ENCODE measurements at places on chromosomes 7 and 10.

- no peak for DNase-seq
These were observed 98.0 kb upstream of the MBL2 start for GRCh38 chr10:52870562-52870961.

DNA sequence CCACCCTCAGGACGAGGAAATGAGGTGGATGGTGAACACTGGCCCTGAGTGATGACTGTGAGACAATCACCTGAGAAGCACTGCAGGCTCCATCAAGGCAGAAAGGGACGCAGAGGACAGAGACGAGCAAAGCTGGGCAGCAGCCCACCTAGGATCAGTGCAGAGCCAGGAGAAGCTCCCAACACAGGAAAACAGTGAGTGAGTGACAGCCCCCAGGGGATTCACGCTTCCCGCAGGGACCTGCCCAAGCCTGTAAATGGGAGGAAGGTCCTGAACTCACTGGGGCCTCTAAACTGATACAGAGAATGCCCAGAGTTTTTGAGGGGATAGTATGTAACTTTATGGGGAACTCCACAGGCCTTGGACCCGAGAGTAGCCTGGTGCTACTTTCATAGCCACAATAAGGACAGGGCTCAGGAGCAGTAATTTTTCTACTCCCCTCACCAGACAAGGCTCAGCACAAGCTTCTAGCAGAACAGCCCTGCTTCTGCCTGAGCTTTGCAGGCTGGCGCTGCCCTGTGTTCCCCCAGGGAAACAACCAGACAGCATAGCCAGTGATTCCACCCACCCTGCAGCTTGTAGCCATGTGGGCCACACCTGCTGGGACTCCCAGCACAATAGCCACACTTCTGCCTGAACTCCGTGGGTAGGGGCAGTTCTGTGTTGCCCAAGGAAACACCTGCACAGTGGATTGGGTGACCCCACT lies 708.4 kb downstream of the POM121L12 start:
- no peak for DNase-seq

DNA sequence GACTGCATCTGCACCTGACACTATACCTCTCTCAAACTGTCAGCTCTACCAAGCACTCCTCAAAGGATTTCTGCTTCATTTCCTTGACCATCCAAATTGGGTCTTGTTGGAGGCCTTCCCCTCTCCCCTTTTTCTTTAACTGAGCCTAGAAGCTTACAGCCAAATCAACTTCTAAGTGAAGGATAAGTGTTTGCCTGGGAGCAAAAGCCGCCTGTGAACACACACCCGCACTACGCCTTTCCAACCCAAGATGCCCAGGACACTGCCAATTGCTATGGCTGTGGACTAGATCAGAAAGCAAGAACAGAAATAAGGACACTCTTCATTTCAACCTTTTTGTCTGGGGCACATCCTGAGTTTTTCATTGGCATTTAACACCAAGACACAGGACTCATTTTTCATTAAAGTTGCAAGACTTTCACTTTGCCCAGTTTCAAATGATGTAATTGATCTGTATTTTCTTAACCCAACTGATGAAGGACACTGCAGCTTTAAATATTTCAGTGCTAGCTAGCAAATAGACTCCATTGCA lies 52.8 kb downstream of the CPEB3 start:
- DNase-seq, result no peak

- DNase-seq, result peak; percentile 57
These were observed 15.0 kb upstream of the PCBD1 start for GRCh38 chr10:70903262-70903921.

DNA sequence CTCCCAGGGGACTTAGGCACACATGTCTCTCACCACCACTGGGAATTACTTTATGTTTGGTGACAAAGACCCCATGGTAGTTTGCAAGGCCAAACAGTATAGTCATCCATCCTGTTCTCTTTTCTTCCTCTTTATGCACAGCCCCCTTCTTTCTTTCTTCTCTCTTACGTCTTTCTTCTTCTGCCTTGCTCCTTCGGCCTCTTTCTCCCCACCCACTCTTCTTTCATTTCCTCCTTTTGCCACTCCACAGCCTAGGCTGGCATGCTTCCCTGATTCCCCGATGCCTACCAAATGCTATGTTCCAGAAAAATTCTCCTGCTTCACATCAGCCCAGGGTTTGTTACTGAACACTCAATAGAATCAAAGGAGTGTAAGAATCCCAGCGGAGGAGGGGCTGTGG lies 62.4 kb upstream of the MKLN1 start:
- no peak for DNase-seq

DNA sequence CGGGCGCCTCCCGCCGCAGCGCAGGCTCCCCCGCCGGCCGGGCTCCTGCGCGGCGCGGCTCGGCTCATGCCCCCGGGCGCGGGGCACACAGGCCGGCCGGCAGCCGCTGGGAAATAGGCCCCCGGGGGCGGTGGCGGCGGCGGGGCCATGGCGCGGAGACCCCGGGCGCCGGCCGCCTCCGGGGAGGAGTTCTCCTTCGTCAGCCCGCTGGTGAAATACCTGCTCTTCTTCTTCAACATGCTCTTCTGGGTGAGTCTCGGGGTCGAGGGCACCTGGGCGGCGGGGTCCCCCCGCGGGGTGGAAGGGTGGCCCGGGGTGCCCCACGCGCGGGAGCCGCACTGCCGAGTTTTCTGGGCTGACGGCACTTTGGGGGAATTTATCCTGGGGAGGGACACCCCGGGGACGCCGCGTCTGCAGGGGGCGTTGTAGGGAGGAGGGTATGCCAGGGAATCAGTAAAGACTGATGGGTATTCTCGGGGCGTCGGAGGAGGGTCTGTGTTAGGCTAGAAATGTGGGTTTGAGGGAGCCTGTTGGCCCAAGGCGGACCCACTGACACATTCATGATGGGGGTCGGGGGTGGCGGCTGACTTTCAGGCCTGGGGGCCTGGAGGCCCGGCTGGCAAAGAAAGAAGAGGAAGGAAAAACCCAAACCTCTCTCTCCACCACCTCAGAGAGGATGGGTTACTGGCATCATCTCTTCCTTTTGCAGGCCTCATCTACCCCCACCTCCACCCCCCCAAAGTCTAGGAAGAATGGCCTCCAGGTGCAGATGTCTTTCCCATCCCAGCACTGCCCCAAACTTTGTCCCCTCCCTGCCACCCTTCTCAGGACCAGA lies 544 bp downstream of the TSPAN33 start:
- DNase-seq, result peak; percentile 30

GRCh38 chr10:62084451-62084850 lies 183.0 kb downstream of the ARID5B start:
- no peak for DNase-seq

DNA sequence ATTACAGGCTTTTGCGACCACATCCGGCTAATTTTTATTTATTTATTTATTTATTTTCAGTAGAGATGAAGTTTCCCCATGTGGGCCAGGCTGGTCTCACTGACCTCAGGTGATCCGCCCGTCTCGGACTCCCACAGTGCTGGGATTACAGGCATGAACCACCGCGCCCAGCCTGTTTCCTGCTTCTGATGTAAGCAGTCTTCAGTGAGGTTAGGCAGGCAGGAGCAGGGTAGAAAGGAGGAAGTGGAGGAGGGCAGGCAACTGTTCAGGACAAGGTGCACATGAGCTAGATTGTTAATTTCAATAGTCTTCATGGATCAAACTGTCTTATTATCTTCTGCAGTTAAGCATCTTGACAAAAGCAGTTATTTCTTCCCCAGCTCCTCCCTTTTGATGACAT lies 605.0 kb downstream of the CCSER2 start:
- no peak for DNase-seq

DNA sequence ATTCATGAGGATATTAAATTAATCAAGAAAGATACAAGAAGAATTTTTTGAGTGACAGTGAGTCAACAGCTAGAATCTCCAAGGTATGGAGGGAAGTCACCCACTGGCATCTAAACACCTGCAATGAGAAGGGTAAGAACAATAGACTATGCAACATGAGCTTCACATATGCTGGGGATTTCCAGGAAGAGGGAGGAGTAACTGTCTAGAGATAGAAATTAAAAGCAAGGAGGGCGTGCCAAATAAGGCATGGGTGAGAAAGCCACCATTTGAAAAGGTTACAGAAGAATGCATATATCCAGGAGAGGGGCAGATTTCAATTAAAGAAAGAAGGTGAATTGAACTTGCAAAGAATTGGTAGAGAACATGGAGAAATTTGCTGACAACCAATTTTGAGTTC lies 365.7 kb downstream of the GPR37 start:
- no peak for DNase-seq

DNA sequence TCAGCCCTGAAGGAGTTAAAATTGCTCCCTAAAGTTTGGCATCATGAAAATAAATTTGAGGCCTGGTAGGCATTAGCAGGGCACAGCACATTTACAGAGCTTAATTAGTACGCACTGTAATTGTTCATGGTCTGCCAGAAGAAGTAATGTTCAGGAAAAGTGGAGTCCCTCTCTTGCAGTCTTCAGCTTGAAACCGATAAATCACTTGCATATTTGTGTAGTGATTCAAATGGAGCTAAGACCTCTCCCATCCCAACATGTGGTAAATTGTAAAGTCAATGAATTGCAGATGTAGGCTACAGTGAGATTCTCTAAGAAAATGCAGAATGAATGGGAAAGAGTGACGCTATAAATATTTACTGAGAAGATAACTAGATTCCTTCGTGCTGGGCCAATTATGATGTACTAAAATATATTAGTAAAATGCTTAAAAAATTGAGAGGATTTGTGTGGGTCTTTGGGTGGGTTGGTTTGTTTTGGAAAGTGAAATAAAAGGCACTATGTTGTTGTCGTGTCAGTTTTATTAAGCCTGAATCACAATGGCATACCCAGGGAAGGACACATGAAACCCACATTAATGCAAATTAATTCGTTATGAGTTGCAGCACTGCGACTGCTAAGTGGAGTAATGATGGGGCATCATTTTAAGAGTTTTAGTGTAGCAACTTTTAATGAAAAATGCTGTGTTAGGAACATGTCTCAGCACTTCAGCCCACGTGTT lies 8.4 kb downstream of the TCF7L2 start:
- no peak for DNase-seq

- DNase-seq, result no peak
These were observed 96.8 kb downstream of the PPP1R3C start for GRCh38 chr10:91536111-91536510.

DNA sequence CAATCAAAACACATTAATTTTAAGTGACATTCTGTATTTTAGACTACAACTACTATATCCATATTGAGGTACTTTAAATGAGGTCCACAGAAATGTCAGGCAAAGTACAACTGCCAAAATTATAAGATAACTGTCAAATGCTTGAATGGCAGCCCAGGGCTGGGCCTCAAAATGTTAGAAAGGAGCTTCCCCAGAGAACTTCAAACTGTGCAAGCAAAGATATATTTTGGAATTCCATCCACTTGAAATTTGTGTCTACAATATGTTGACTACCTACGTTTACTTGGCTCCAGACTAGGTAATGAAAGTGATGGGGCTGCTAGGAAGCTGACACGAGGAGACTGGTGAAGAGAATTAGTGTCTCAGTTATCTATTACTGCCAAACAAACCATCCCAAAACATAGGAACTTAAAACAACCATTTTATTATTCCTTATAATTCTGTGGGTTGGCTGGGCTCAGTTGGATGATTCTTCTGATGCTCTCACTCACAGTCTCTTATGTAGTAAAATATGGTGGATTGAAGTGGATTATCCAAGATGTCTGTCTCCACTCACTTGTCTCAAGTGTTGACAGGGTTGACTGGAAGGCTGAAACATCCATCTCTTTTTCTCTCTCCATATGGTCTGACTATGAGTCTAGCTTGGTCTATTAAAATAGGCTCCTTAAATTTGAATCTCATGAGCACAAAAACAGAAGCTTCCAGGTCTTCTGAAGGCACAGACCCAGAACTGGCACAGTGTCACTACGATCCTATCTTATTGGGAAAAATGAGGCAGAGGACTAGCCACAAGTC lies 74.2 kb downstream of the FZD1 start:
- no peak for DNase-seq

DNA sequence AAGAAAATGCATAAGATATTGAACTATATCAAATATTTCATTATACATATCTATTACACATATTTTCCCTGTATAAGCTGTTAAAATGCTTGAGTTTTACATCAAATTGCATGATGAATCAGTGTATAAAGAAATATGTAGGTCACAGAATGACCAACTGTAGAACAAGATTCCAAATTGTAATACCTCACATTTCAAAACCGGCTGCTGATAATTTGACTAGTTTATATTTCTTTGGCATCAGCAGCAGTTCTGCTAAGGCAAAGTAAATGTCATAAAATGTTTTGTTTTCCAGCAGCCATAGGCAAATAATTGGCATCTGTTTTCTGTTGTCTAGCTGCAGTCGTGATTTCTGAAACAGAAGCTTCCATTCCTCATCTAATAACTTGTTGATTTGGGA lies 633.9 kb downstream of the ARL4A start:
- DNase-seq, result no peak

DNA sequence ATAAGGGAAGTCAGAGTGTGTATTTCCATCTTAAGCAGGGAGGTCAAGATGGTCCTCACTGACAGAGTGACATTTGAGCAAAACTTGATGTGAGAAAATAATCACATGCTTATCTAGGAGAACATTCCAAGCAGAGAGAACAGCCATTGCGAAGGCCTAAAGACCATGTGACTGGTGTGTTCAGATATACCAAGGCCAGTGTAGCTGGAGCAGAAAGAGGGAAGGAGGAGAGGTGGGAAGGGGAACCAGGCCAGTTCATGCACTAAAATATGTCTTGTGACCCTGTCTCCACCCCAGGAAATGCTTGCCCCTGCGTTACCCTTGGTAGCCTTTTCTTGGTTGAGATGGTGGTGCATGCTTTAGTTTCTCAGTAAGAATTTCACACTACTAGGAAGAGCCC lies 77.4 kb downstream of the CACNB2 start:
- DNase-seq, result no peak

- DNase-seq, result no peak
These were observed 113.0 kb downstream of the EXOC4 start for GRCh38 chr7:133365917-133366316.

DNA sequence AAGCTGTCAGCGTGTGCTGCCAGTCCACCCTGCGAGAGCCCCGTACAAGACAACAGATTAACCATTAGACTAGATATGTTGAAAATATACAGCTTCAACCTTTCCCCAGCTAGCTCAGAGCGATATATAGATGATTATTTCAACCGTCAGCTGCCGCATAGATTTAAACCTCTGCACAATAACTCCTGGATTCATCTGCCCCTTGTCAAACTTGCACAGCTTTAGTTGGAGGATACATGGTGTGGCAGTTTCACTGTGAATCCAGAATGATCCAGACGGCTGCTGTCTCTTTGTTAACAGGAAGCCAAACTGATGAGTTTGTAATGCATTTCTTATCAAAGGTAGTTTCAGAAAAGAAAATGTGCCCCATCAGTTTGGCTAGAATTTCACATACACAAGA lies 659.7 kb downstream of the KCNMA1 start:
- no peak for DNase-seq

GRCh38 chr7:124701955-124702354 lies 63.6 kb downstream of the GPR37 start:
- DNase-seq, result no peak

- DNase-seq, result no peak
These were observed 125.2 kb downstream of the TACC2 start for GRCh38 chr10:122113945-122114747.
